ENCODE measurements at places on chromosomes 3 and 15. TPM values are rescaled to one million over a fixed set of nuclear protein-coding genes. Genes with fewer than 3 reads are reported as not detected.
A peak's percentile ranks its signal among the peaks of the same experiment; 100 is the strongest.

- no peak for DNase-seq
These were observed 1.4 kb upstream of the CLEC3B start for GRCh38 chr3:45024542-45025255.

GRCh38 chr3:39637807-39638206 lies 170.3 kb downstream of the MOBP start:
- no peak for DNase-seq

DNA sequence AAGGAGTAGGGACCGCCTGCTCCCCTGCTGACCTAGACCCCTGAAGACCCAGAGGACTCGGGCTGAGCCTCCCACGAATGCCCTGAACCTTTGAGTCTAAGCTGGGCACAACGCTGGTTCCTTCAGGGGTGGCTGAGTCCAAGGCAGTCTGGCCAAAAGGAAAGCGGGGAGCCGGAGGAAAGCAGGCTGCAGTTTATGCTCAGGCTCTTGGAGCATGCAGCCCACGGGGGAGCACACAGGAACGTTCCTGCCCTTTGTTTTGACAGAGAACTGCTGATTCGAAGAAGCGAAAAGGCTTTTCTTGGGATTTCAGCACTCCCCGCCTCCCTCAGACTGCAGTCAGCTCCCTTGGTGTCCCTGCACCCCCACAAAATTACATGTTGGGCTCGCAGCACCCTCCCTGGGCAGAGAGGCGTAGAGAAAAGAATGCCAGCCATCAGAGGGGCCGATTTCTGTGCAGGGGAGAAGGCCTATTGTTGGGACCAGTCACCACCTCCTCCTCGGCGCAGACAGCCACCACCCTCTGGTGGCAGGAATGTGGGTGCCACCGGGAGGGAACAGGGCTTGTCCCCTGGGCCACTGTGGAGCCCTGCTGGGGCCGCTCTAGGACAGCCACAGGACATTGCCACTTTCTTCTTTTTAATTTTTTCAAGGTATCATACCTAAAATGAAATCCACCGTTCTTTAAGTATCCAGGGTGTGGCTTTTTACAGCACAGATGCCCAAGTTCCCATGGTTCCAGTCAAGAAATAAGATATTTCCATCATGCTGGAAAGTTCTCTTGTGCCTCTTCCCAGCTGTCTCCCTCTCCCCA lies 72.2 kb downstream of the SMAD6 start:
- DNase-seq: peak; percentile 92

Gene TTLL13
- total RNA-seq: 0.26 TPM

- no peak for DNase-seq
These were observed 77.2 kb upstream of the FGF12 start for GRCh38 chr3:192804502-192804901.

Gene ZNF385D
- total RNA-seq: 3.0 TPM

Gene CAPN3
- 32.9 TPM for total RNA-seq

Gene PLCB2
- 30.8 TPM for total RNA-seq

GRCh38 chr3:153373606-153374005 lies 211.6 kb downstream of the RAP2B start:
- peak; percentile 3 for DNase-seq

Gene CRABP1
- total RNA-seq: not detected

DNA sequence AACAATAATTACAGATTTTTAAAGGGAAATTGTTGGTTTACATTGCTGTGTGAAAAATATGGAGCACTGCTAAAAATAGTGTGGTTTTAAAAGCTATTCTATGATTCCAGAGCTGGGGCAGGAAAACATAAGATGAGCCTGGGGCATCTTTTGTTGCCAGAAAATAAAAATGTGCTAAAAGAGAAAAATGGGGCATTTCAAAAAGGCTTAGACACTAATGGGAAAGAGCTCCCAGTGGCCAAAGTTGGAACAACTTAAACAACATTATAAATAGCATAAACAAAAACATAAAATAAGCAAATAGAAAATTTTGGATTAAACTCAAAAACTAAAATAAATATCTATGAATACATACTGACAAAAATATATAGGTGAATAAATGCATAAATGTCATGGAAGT lies 478.9 kb downstream of the NLGN1 start:
- DNase-seq: no peak

DNA sequence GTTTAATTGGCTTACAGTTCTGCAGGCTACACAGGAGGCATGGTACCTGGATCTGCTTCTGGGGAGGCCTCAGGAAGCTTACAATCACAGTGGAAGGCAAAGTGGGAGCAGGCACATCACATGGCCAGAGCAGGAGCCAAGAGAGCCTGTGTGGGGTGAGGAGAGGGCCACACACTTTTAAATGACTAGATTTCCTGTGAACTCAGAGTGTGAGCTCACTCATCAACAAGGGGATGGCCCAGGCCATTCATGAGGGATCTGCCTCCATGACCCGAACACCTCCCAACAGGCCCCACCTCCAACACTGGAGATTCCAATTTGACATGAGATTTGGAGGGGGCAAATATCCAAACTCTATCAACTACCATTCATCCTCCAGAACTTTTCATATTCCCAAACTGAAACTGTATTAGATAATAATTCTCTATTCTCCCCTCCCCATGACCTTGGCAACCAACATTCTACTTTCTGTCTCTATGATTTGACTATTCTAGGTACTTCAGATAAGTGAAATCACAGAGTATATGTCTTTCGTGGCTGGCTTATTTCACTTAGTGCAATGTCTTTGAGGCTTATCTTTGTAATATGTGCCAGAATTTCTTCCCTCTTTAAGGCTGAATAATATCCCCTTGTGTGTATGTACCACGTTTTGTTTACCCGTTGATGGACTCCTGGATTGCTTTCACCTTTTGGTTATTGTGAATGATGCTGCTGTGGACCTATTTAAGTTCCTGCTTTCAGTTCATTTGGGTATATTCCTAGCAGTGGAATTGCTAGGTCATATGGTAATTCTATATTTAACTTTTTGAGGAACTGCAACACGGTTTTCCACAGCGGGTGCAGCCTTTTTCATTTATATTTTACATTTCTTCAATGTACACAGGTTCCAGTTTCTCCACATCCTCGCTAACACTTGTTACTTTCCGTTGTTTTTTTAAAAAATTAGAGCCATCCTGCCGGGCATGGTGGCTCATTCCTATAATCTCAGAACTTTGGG lies 43.8 kb downstream of the TKT start:
- no peak for DNase-seq

Gene TMEM207
- not detected for total RNA-seq

Gene ZIC1
- total RNA-seq: 0.55 TPM

DNA sequence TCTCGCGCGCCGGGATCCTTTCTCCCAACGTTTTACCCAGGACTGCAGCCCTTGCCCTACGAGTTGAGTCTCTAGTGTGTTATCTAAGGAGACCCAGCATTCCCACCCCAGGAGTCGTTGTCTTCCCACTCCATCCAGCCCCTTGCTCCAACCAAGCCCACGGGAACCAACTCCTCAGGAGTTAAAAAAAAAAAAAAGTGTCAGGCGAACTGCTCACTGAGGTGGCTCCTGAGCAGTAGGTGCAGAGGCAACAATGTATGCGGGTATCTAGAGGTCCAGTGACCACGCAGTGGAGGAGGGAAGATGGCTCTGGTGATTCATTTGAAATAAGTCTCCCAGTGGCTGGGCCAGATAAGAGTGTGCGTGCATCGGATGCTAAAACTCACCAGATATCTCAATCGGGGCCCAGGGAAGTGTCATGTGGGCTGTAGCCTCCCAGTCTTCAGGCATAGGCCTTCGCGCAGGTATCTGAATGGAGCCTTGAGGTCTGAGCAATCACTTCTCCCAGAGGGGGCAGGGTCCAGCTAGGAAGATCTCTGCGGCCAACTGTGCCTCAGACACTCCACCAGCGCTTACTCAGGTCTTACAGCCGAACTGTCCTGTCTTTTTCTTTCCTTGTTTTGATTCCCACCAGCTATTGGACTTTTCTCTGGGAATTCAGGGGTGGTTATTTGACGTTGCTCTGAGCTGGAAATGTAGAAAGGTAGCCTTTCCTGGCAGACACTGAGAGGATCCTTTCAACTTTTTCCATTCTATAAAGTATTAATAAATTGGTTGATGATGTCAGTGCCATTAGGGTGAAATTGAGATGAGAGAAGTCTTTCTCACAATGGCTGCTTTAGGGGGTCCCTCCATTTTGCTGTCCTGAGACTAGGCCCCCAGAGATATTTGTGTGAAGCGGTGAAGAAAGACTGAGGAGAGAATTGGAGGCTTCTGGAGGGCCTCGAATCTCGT lies 21.0 kb downstream of the ZIC4 start:
- no peak for DNase-seq

DNA sequence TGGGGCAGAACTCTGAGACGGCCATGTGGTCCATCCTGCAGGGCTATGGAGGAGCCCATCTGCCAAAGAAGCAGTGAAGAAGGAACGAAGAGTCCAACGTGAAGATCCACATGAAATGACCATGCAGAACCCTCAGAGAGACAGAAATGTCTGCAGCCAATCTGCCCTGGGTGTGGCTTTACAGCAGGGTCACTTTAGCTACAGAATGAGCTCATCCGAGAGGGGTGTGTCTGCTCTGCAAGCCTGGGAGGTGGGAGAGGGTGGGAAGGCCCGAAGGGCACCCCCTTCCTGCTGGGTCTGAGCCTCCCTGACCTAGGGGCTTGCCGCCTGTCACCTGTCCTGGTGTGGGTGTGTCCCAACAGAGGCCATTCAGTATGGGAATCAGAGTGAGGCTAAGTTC lies 176.3 kb downstream of the ATP10A start:
- DNase-seq: no peak

DNA sequence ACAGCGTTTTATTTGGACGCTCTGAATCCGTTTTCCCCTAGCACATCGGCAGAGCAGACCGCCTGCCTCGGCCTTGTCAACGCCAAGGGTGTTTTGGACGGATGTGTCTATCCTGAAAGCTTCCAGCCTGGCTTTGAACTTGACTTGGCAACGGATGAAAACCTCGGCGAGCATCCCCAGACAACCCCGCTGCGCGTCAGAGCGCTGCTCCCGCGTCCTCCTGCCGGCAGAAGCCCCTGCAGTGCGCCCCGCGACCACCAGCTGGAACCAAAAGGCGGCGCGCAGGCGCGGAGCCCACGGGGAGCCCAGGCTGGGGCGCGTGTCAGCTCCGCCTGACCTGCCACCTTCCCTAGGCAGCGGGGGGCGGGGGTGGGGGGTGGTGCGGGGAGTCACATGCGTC lies 26.2 kb upstream of the ARL8B start:
- DNase-seq: peak; percentile 38

Gene RYR3
- total RNA-seq: 0.47 TPM

Gene HCN4
- 0.09 TPM for total RNA-seq

Gene ERC2
- 2.7 TPM for total RNA-seq

Gene SERPINI2
- not detected for total RNA-seq

GRCh38 chr3:119019767-119020518 lies 14.7 kb downstream of the IGSF11 start:
- no peak for DNase-seq

- DNase-seq: peak; percentile 55
These were observed 1.2 kb upstream of the PLIN1 start for GRCh38 chr15:89680282-89680873.

- DNase-seq: no peak
These were observed 8.6 kb upstream of the STX19 start for GRCh38 chr3:94036909-94037507.

GRCh38 chr3:54703923-54704322 lies 223.9 kb downstream of the LRTM1 start:
- DNase-seq: no peak

DNA sequence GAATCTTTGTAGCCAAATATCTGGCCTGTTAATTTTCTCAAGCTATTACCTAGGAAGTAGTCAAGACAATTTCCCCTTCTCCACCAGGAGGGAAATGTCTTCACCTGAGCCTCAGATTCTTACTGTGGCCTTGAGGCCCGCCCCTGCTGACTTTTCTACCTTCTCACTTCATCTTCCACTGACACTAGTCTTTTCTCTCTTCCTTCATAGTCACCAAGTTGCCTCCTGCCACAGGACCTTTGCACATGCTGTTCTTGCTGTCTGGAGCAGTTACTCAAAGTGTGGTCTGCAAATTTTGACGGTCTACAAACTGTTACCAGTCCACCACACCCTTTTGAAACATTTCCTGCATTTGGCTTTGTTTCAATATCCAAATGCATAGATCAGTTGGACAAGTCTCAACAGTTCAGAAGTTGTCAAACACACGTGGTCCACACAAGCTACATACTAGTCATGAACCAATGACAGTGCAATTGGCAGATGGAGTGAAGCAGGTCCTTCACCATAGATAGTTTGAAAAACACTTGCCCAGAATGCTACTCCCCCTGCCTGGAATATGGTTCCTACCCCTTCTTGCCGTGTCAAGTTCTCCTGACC lies 100.5 kb downstream of the OSBPL10 start:
- no peak for DNase-seq

DNA sequence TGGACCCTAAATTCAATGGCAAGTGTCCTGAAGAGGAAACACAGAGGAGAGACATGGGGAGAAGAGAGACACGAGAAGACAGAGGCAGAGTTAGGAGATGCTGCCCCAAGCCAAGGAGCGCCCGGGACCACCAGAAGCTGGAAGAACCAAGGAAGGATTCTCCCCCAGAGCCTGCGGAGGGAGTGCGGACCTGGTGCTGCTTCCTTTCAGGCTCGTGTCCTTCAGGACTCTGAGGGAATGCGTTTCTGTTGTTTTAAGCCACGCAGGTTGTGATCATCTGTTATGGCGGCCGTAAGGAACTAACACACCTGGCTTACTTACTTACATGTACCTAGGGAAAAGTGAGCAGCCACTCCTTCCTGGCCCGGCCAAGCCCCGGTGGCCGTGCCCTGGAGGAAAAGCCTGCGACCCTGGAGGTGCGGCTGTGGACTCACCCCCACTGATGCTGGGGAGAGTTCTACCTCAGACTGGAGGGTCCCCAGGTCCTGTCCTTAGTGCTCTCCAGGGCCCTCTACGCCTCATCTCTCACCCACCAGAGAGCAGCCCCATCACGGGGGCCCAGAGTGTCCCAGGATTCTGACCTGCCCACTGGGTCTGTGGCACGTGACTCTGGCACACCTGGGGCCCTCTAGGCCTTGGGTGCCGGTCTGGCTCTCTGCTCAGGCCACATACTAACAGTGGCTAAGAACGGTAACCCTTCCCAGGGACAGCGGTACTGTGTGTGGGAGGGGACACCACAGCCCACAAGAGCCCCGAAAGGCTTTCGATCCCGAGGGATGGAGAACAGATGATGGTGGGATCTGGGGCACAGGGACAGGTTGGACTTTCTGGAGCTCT lies 61.8 kb downstream of the ITGA11 start:
- no peak for DNase-seq

- DNase-seq: no peak
These were observed 33.1 kb downstream of the CDC25A start for GRCh38 chr3:48155122-48155521.

Gene GOLGA8H
- total RNA-seq: 0.55 TPM

GRCh38 chr3:134462331-134462941 lies 23.3 kb downstream of the ANAPC13 start:
- DNase-seq: no peak

DNA sequence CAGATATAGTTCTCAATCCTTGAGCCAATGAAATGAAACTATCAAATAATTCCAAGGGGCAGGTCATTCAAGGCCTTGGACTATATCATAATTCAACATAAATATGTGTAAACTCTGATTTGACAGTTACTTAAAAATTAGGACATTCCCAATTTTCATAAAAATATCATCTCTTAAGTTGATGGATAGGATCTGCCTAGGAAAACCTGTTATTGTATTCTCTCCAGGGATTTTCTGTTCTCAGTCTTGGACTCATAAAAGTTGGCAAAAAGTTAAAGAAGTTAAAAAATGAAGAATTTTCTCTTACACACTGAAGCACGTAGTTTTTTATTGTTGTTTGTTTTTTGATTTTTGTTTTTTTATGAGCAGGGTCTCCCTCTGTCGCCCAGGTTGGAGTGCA lies 109.0 kb downstream of the TP63 start:
- no peak for DNase-seq
